ENCODE measurements at places on chromosomes 2 and 18.
A peak's percentile ranks its signal among the peaks of the same experiment; 100 is the strongest.

- DNase-seq, result no peak
These were observed 13.0 kb downstream of the GRHL1 start for GRCh38 chr2:9964334-9964980.

GRCh38 chr2:162342841-162343240 is 1.1 kb upstream of the GCA start:
- no peak for DNase-seq

DNA sequence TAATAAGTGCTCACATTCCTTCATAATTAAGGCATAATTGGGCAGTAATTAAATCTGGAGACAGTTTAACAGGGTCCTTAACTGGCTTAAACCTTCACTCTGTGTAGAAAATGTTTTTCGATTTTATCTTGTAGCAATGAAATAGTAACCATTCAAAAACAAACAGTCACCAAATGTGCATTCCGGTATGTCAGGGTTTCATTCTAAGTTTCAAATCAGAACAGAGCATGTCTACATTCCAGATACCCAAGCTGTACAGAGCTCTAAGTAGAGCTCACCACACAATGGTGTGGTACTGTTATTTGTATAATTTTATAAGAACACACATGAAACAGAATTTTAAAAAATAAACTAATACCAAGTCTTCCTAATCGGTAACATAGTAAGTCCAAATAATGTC is 52.6 kb downstream of the SMAD2 start:
- no peak for DNase-seq

DNA sequence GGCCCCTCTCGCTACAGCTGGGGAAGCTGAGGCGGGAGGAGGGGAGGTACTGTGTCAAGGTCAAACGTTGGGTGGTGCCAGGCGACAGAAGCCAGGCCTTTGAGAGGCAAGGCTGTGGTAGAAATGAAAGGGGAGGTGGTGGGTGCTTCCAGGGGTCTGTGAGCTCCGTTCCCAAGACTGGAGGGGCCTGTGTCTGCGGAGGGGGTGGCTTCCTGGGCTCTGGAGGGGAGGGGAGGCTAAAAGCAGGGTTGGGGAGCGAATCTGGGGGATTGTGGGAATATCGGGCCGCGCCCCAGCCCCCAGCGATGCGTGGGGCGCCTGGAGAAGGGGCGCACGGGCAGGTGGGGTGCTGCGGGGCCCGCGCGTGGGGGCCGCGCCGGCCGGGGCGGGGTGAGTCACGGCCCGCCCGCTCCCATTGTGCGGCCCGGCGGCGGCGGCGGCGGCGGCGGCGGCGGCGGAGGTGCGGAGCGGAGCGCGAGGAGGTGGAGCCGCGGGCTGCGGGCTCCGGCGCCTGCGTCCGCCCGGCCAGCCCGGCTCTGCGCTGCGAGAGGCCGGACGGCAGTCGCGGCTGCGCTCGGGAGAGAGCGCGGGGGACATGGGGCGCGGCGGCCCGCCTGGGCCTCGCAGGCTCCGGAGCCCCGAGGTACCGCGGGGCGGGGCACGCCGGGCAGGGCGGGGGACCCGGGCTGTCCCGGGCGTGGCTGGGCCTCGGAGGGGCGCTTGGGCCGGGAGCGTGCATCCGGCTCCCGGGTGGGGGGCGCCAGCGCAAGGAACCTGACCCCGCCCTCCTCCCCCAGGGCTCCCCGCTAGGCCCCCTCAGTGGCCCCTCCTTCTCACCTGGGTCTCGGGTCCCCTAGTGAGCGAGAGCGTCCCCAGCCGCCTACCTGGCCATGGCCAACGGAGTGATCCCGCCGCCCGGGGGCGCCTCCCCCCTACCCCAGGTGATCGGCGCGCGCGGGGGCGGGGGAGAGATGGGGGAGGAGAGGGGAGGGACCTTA is at the start of gene SLC4A3:
Gene SLC4A3 (plus strand): TSS at position 528 of the 998 bp plus-strand sequence. CDS start 363 bp downstream, at position 891.
- peak; percentile 10 for DNase-seq

- no peak for DNase-seq
These were observed 141.9 kb downstream of the MTCL1 start for GRCh38 chr18:8847066-8847755.

DNA sequence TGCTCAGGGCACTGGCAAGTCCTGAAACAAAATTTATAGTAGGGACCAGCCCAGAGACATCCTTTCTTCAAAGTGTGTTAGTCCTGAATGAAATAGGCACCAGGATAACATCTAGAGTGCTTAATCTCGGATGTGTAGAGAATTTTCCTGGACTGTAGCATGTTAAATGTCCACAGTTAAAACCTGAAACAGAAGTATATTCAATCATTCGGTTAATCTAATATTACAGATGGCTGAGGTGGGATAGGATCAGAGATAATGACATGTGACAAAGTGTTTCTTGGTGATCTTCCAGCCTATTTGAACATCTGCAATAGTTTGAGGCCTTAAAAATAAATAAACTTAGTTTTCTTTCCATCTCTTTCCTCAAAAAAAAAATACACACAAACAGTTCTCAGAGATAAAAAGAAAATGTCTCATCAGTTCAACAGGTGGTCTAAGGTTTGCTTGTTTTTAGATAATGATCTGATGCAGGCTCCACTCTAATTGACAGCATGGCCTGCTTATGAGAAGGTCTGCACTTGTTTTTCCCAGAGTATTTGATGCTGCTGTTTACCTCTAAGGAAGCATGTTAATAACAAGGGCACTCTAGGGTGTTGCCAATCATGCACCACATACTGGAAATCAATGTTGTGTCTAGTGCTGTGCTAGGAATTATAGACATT is 25.9 kb downstream of the CNTNAP5 start:
- DNase-seq, result no peak

DNA sequence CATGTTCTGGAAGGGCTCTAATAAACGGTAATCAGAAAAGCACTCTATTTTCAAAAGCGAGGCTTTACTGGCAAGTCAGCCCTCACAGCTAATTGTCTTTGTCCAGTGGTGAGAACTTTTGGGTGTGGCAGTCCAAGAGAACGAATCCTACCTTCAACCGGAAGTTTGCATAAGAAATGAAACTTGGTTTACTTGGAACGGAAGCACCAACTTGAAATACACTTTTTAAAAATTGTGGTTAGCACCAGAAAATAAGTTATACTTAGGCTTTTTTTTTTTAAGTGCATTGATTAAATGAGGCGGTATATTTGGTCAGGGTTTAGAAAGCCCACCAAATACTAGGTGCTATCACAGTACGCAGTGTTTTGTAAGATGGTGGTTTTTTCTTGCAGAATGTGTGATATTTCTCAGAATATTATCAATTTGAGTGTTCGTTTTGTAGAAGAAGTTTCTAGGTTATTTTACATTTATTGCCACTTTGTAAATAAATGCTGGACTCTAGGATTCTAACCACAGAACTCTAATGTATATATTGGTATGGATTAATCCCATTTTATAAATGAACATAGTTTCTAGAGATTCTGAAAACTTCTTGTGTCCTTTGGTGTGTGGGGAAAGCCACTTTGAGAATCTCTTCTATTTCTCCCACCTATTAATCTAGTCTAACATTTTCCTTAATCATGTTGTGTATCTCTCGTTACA is 1.2 kb downstream of the MYL12A start:
- no peak for DNase-seq

DNA sequence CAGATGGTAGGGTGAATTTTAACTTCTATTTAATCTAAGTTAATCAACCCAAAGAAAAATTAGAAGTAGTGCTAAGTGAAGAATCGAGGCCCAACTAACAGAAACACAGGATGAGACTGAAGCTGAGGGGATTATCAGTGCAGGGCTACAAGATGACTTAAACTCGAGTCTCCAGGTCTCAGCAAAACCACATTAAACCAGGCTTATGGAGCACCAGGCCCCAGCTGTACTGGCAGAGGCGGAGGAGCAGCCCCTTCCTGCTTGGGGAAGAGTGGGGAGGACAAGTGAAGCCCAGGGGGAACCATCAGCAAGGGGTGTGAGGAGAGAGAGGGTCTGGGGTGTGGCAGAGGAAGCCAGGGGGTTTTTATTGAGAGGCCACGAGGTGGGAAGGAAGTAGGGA is 135.9 kb upstream of the EPAS1 start:
- no peak for DNase-seq

DNA sequence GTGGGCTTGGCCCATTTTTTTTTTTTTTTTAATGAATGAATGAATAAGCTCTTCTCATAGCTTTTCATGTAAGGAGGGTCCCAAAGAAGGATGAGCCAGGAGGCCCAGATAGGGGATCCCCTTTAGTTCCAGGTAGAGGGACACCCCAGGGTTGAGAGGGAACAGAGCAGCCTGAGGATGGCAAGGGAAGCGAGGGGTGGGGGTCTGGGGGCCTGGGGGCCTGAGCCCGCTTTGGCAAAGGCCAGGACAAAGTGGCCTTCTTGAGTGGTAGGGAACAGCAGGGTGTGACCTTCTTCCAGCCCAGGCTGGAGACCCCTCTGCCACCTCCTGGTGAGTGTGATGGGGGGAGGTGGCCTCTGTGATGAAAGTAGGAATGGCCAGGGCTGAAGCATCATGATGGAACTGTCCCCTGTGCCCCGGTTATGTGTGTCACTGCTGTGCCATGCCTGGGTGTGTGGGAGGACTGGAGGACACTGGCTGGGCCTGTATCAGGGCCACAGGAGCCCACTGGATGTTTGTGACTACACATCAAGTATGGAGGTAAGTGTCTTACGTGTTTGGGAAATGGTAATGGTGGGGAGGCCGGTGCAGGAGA is 263.5 kb upstream of the HDAC4 start:
- DNase-seq, result no peak

DNA sequence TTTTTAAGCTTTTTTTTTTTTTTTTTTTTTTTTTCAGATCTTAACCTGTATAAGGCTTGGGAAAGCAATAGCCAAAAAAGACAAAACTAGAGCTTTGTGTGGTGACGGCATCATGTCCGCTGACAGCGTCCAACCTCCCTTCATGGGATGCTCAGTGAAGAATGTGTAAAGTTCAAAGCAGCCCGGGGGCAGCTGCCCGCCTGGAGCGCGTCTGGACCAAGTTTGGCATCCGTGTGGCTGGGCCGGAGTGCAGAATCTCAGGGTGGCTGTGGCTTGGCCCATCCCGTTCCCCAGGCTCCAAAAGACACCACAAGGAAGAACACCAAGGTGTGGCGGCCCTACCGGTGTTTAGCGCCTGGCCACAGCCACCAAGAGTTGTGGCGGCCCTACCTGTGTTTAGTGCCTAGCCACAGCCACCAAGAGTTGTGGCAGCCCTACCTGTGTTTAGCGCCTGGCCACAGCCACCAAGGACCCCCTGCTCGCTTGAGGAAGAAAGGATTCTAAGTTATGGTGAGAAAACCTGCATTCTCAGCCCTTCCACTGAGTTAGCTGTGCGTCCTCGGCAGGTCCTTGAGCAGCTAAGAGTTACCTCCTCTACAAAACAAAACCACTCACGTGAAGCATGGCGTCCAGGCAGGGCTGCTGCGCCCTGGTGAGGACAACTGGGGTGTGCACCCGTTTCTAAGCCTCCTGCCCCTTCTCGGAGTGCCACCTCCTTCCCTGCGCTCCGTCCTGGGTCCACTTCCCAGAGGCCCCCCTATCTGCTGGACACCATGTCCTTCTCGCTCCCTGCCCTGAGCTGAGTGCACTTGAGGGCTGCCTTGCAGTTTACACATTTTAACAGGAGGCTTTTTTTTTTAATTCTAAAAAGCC is 103.6 kb upstream of the SALL3 start:
- DNase-seq, result no peak

DNA sequence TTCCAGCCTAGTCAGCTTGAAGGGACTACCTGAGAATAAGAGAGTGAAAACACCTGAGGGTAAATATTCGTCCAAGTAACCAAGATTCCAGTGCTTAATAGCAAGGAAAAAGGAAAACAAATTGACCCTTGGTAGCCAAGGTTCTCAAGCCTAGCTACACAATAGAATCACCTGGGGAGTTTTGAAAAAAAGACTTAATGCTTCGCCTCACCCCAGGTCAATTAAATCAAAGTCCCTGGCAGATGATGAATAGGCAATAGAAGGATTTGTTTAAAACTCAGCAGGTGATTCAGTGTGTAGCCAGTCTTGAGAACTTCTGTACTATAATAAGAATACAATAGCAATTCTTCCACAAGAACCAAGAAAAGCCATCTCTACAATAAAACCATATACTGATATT is 500.2 kb downstream of the XIRP2 start:
- no peak for DNase-seq

GRCh38 chr18:78240627-78241252 is 738.9 kb upstream of the SALL3 start:
- no peak for DNase-seq

GRCh38 chr2:28956890-28957289 is 24.2 kb upstream of the TOGARAM2 start:
- DNase-seq, result no peak

GRCh38 chr2:56018267-56018666 is 94.7 kb upstream of the EFEMP1 start:
- DNase-seq, result no peak

- no peak for DNase-seq
These were observed 96.8 kb upstream of the THUMPD2 start for GRCh38 chr2:39875914-39876267.

DNA sequence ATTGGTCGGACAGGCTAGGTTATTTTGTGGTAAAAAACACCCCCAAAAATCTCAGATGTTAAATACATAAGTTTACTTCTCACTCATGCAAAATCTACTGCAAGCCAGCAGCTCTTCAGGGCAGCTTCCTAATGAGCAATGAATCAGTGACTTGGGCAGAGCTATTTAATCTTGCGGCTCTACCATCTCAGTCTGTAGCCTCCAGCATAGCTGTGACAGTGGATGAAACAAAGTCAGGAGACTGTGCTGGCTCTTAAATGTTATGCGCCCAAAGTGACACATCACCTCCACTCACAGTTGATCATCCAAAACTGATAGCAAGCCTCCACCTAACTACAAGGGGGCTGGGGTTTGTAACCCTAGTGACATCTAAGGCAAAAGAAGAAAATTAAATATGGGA is 571.9 kb downstream of the METTL4 start:
- DNase-seq, result no peak

GRCh38 chr2:102522890-102523289 is 49.9 kb downstream of the SLC9A4 start:
- no peak for DNase-seq

DNA sequence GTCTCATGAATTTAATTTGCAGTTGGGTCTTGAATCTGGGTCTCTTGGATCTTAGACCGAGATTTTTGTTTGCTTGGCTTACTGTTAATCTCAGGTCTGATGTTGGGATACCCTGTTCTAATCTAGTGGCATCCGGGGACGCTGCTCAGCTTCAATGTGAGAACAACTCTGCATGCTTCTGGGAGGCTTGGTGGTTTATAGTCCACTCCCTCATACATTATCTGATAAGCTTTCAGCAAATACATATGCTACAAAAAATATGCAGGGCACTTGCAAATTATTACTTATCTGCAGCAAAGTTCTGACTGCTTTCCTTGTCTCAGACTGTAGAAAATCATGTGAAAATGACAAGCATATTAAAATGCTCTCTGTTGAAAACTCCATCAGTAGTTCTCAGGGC is 39.4 kb downstream of the RNF144A start:
- no peak for DNase-seq

- DNase-seq, result no peak
These were observed 152.8 kb upstream of the CTAGE1 start for GRCh38 chr18:22570492-22570891.

GRCh38 chr18:58599106-58599505 is 29.8 kb downstream of the ALPK2 start:
- no peak for DNase-seq

DNA sequence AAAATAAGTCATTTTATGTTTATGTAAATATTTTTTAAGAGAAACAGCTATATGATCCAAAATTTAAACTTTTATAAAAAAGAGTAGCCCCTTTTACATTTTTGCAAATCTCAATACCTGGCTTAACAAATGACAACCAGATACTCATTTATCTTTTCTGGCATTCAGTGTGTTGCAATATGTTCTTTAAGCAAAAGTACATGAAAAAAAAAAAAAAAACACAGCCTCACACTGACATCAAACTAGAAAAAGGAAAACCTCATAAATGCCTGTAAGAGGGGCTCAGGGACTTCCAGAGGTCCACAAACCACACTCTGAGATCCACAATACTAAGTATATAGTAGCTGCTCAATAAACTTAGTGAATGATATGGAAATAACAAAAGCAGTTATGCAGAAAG is 21.9 kb downstream of the PPP4R3B start:
- no peak for DNase-seq
